GM18507 (cell line): ENCODE measurements at places on chromosomes 13 and 19.

DNA sequence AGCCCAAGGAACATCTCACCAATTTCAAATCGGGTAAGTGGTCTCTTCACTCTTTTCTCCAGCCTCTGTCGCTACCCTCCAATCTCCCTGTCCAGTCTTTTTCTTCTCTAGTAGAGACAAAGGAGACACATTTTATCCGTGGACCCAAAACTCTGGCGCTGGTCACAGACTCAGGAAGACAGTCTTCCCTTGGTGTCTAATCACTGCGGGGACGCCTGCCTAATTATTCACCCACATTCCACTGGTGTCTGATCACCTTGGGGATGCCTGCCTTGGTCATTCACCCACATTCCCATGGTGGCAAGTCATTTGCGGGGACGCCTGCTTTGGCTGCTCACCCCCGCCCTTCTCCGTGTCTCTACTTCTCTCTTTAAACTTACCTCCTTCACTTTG is 13.8 kb upstream of the OR10H1 start:
- no peak for DNase-seq

GRCh38 chr13:46963904-46964303 is 67.1 kb upstream of the HTR2A start:
- DNase-seq, result no peak

DNA sequence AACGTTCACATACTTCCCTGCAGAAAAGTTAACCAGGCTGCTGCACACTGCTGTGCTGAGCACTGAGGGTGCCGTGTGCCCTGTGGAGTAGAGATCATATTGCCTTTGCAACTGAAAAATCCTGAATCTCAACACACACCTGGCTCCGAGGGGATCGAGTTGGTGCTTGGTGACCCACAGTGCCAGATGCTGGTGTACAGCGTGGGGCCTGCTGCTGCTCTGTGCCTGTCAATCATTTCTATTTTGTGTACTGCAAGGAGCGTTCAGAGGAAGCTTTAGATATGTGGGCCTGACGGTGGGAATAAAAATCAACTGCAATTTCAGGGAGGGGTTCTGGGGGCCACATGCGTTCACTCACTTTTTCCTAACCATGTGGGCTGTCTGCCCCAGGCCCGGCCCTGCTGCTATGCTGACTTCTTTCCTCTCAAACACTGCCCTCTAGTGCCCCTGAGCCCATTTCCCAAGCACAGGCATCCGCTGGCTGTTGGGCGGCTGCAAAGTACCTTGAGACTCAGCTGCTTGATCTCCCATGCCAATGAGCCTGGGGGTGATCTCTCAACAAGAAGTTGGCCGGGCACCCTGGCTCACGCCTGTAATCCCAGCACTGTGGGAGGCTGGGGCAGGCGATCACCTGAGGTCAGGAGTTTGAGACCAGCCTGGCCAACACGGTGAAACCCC is 9.7 kb upstream of the LENG8 start:
- no peak for DNase-seq

DNA sequence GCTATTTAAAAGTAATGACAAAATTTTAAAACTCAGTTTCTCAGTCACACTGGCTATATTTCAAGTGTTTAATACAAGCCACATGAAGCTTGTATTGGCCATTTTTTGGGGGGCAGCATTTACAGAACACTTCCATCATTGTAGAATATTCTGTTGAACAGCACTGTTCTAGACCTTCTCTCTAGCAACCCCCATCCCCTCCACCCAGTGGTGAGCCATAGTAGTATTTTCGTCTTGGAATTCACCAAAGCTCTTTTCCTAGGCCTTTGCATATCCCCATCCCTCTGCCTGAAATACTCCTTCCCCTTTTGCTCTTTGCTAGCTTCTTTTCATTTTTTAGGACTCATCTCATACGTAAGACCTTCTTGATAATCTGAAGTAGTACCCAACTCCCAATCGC is 99.5 kb downstream of the ZC3H13 start:
- no peak for DNase-seq

DNA sequence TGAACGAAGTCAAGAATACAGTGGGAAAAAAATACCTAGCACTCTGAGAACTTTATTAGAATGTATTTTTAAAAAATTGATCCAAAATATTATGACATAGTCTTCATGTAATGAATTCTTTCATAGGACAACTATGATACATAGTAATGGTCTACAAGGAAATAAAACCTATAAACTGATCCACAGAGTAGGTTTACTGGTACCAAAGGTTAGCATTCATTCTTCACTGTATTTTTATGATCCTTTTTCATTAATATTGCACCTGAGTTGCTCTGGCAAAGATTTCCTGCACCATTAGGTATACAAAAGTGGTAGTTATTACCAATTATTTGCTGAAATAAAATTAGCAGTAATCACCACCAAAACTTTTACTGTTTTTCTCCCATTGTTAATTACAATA is 4.2 kb downstream of the NEK3 start:
- no peak for DNase-seq

DNA sequence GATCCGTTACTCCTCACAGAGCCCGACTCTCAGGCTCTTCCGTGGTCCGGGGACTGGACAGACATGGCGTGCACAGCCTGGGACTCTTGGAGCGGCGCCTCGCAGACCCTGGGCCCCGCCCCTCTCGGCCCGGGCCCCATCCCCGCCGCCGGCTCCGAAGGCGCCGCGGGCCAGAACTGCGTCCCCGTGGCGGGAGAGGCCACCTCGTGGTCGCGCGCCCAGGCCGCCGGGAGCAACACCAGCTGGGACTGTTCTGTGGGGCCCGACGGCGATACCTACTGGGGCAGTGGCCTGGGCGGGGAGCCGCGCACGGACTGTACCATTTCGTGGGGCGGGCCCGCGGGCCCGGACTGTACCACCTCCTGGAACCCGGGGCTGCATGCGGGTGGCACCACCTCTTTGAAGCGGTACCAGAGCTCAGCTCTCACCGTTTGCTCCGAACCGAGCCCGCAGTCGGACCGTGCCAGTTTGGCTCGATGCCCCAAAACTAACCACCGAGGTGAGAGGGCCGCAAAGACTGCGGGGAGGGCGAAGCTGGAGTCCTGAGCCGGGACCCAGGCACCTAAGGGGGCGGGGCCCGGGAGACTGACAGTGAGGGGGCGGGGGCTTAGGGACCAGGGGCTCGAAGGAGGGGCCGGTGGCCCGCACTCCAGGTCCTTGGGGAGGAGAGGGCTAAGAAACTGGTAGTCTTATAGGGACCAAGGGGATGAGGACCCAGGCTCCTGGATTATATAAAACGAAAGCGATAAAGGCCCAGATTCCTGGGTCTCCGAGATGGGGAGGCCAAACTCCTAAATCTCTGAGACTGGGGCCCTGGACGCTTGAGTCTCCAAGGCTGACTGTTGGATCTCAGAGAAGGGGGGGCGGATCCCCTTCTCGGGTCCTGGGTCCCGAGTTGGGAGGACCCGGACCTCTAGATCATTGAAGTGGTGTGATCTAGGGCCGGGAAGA is 2.0 kb downstream of the ETV2 start:
- peak; percentile 74 for DNase-seq

DNA sequence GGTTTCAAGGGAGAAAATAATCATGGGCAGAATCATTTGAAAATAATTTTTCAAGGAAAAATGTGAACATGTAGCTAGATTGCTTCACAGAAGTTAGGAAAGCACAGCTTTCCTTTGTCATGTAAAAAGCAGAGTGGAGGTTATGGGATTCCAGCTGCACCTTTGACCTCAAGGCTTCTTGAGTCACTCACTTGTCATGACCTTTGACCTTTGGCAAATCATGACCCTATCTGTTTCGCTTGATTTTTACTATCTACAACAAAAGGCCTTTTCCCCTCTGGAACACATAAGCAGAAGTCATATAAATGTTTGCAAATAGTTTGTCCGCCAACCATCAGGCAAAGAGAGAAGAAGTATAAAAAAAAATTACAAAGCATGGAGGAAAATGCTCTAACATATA is 210.7 kb upstream of the MIR17HG start:
- DNase-seq, result no peak

- DNase-seq, result no peak
Observed at GRCh38 chr13:43797869-43798268, 11.1 kb upstream of the ENOX1 start.

DNA sequence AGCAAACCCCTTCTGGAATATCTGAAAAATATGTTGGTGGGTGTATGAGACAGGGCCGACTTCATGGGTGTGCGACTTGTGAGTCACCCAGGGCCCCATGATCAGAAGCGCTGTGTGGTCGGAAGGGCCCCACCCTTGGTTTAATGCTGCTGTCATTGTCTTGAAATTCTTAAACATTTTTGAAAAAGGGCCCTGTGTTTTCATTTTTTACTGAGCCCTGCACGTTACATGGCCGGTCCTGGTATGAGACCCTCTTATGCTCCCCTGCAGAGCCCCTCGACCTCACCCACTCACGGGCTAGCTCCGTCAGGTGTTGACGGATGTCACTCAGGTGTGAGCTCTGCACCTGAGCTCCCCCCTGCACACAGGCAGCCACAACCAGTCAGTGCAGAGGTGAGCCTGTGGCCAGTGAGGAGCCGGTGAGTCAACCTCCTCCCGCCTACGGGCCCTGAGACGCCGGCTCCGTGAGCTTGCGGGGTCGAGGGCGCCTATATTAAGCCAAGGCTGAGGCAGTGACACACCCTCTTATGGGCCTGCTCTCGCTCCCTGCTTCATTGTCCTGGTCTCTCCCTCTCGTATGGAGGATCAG is 27.7 kb downstream of the GADD45B start:
- no peak for DNase-seq
